Stimulated activated CD4-positive, alpha-beta T cell treated with anti-CD3 and anti-CD28 coated beads, Interleukin-15, amount 100 ng/mL, for 48 hours (primary cell): ENCODE measurements at places on chromosomes 16 and 17.

DNA sequence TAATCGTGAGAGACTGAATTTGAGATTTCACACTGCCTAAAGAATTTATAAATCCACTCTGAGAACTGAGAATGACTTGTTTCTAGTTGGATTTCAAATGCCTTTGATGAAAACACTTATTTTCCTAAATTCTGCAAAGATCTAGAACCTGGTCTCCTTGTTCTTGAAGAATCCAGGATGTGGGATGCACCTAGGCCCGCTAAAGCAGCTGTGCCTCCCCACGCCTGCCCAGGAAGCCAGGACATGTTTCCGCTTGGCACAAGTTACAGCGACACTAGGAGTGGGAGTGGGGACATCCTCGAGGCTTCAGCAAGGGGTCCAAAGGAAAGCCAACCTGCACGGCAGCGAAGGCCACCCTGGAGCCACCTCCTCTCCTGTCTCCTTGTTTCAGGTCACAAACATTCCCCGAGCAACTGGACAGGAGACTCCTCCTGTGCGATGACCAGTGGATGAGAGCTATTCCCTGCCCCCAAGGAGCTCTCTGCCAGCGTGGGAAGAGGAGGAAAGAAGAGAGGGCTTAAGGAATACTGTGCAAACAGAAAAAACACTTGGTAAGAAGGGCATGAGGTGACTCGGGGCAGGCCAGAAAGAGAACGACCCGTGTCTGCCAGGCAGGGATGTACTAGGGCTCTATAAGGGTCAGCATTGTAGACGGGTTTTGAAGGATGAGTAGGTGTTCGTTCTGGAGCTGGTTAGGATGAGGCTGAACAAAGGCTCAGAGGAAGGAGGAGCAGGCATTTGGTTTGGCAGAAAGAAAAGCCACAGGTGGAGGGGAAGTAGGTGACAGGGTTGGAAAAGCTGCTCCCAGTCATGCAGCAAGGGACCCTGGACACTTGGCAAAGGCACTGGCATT is 11.1 kb downstream of the VAC14 start:
- no peak for DNase-seq

- DNase-seq = no peak
These were observed 6.7 kb downstream of the ARL16 start for GRCh38 chr17:81676906-81677305.

- DNase-seq = no peak
These were observed 183.0 kb upstream of the RPL38 start for GRCh38 chr17:74020522-74020921.

DNA sequence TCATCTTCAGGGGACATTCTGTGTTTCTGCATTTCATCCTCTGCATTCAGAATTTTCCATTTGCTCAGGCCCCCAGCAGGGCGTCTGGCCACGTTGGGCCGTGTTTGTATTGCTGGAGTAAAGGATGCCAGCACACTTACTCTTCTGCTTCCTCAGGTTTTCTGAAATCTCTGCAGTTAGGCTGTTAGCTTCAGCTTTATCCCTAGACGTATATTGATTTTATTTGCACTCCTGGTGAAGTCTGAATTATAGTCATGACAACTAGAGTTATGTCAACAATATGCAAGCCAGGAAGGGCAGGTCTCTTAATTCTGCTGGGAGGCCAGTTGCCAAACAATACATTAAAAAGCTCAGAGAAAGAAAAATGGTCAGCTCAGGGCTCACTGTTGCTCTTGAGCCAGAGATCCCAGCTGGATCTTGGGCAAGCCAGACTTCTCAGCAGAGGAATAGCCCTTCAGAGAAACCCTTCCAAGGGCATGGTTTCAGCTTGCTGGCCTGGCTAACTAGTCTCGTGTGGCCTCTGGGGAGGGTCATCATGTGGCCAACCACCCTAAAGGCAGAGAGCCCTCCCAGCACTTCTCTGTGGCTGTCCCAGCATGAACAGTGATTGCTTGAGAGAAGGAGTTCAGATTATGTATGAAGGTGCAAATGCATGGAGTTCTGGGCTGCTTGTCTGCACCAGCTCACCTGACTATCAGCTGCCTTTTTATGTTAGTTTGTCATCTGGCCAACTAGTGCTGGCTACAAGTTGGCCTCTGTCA is 110.2 kb upstream of the CACNG5 start:
- DNase-seq = no peak

DNA sequence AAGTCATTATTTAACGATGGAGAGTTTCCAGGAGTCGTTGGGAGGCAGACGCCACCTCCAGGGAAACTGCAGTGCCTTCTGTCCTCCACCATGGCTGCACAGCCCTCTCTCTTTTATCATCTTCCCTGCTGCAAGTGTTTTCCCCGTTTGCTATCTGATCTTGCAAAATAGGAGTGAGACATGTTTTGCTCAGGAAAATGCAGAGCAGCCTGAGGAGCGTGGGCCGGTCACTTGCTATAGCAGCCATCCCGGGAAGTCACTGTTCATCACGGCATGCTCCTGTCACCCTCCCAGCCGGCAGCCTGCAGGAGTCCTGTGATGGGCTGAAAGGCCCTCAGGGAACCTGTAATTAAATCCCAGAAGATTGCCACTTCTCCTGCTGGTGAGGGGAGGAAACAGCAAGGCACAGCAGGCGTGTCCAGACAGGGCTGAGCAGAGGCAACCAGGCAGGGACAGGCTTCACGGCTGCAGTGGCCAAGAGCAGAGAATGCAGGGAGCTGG is 143.1 kb downstream of the GSG1L start:
- DNase-seq = no peak

DNA sequence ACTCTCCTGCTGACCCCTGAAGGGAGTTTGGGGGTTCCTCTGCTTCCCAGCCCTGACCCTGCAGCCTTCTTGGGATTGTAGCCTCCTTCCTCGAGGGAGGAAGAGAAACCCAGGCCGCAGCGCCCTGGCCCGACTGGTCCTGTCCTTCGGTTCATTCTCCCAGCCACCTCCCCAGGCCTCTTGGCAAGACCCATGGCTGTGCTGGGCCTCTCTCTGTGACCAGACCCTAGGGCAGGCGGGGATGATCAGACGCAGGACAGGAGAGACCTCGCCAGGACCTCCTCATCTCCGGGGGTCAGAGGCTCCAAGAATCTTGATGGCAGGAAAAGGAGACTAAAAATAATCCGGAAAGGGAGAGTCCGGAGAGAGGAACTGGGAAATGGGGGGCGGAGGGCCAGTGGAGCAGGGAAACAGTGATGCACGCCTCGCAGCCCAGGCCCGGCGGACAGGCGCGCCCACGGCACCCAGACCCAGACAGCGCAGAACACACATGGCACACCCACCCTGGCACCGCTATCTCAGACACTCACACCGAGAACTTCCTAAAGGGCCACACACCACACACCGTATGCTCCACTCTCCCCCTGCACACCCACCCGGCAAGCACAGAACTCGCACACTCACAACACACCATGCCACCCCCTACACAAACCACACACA is 1.2 kb downstream of the ARHGEF15 start:
- no peak for DNase-seq

DNA sequence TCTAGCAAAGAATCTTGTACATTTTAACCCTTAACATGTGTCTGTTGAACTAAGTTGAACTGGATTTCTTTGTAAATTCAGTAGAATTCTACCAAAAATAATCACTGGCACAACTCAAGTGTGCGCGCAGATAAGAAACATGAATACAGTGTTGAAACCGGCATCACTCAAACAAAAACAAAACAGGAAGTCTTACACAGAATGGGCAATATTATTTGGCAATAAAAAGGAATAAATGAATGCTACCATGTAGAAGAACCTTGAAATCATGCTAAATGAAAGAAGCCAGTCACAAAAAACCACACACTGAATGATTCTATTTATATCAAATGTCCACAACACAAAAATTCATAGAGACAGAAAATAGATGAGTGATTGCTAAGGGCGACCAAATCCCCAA is 102.9 kb upstream of the ZFHX3 start:
- no peak for DNase-seq

DNA sequence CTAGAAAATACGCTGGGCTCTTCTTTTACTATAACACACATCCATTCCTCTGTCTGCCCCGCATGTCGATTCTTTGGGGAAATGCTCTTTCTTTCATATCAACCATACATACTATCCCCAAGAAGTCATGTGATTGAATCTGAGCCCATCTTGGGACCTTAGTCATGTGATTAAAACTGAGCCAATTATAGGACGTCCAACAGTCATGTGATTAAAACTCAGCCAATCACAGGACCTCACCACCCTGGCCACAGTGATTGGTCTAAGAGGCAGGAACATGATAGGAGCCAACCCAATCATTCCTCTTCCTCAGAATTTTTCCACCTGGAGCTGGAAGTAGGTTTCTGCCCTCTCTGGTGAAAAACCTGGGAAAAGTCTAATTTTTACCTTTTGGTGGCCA is 78.8 kb downstream of the TMEM114 start:
- no peak for DNase-seq

GRCh38 chr17:1890758-1891450 is 61.1 kb downstream of the RPA1 start:
- no peak for DNase-seq

- no peak for DNase-seq
These were observed 2.0 kb upstream of the AOC3 start for GRCh38 chr17:42849031-42849430.

GRCh38 chr17:14202388-14203166 is 34.1 kb downstream of the CDRT15 start:
- no peak for DNase-seq

DNA sequence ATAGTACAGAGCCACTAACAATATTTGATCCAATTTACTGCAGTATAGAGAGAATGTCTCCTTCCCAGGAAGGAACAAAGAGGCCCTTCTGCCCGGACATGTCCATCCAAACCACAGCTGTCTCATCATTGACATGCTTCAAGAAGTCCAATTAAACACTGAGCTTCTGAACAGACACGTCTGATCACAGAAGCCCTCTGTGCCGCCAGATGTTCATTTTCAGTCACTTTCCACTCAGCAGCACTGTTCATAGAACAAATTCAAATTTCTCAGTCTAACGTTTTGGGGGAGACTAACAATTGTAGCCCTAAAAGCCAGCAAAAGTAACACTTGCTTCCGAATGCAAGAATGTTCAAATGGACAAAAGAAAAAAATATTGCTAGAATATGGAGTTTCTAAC is 15.3 kb downstream of the ZC3H7A start:
- DNase-seq = no peak

- DNase-seq = no peak
These were observed 86.7 kb upstream of the XYLT1 start for GRCh38 chr16:17557480-17557879.

DNA sequence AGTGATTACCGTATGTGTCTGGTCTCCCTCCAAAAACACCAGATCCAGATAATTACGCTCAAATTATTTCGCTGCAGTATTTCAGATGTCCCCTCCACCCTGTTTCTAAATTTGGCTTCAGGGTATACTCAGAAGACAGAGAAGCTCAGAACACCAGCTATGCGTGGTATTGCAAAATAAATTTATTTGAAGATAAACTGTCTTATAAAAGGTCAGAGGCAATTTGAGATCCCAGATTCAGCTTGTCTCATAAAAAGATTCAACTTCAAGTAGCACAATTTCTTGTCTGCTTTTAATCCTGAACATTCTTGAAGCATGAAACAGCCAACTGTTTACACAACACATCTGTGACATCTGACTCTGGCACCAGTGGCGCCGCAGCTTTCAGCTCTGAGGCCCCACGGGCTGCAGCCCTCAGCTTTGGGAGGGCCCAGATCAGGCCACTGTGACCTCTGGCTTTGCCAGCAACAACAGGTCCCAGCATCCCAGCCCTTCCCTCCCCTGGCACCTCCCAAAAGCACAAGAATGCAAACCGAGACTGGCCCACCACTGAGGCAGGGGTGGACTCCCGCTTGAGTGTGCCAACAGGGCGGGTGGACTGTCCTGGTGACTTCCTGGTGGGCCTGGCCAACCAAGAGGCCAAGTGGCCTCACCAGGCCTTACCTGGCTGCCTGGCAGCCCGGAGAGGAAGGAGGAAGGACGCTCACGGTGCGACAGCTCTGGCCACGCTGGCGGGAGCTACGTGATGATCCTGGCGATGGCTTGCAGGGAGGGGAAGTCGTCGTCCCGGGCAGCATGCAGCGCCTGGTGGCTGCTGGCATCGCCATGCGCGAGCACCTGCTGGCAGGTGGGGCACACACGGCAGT is 8.0 kb downstream of the SYNGR3 start:
- no peak for DNase-seq

DNA sequence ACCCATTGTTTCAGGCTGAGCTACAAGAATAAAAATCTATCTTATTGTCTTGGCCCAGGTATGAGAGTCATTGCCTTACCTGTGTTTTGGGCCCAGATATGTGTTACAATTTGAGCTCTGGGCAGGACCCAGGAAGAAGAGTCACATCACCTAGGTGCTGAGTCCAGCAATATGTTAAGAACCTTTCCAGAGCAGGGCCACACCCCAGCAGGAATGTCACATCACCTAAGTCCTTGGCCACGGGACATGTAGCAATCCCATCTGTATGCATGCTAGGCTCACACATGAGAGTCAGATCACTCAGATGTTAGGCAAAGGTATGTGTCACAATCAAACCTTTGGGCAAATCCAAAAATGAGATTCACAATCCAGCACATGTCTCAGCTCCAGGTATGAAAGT is 2103.5 kb downstream of the TP53TG3F start:
- no peak for DNase-seq

GRCh38 chr17:46106966-46107644 is 86.1 kb downstream of the KANSL1 start:
- no peak for DNase-seq

GRCh38 chr16:57588831-57589230 is 39.6 kb upstream of the ADGRG1 start:
- DNase-seq = no peak

- no peak for DNase-seq
These were observed 9.8 kb upstream of the ADAT1 start for GRCh38 chr16:75632857-75633256.

DNA sequence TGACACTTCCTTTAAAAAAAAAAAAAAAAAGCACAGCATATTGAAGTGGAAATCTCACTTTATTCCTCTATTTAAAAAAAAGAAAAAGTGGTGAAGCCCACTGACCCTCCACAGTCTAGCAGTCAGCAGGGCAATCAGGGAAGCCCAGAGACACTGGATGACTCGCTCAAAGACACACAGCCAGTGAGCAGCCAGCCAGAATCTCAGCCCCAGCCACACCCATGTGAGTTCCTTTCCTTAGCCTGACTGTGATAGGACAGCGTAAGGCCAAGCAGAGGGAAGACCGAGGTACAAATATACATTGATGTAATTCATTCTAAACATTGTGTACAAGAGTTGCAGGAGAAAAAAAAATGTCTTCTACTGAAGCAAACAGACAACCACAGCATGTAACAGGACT is 22.5 kb downstream of the XPO6 start:
- no peak for DNase-seq

DNA sequence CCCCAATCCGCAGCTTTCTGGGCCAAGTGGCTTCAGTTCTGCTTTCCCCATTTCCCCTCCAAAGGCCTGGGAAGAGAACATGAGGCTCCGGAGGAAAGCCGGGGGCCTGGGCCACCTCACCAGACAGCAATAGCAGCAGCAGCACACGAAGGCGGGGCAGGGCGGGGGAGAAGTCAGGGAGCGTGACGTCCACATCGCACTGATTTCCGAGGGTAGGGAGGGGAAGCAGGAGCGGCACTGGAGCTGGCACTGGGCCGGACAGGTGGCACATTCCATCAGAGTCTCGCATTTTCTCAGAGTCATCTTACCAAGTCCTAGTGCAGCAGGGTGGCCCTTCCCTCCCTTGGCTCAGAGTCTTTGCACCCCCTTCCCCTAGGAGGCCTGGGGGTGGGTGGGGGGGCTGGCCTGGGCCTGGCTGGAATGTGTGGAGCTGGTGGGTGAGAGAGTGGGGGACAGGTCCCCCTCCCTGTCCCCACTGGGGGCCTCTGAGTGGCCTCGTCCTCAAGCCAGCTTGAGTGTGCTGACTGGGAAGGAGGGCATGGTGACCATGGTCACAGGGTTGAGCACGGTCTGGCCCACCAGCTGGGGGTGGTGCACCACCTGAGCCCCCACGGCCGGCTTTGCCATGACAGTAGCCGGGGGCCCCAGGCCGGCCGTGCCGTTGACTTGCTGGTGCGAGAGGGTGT is 14.3 kb downstream of the MNT start:
- DNase-seq = no peak
